A549 (cell line): ENCODE measurements at places on chromosomes 2 and 18.

- no peak for DNase-seq
These were observed 249.3 kb upstream of the MEIS1 start for GRCh38 chr2:66185497-66186054.

DNA sequence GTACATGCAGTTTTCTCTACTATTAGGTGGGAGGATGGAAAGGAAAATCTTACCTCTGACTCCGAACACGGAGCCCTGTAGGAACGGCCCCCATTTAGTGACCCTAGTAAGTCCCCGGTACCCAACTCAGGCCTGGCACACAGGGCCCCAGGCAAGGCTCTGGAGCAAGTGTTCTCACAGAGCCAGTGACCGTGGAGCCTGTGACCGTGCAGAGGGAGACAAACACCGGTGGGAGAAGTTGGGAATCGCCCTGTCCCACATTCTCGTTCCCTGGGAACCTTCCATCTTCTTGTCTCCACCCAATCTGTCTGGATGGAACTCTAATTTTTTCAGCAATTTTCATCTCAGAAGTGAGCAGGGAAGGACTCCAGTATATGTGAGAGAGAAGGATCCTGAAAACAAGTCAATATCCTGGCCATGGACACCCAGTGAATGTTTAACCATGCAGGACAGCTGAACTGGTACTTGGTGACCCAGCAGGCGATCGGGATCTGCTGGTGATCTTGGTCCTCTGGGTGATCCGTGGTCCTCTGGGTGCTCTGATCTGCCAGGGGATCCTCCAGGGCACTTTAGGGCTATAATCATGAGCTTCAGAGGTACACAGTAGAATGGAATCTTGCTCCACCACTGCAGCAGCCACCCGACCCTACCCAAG is 348.6 kb upstream of the ID2 start:
- no peak for DNase-seq

GRCh38 chr2:221064058-221064854 is 507.8 kb downstream of the EPHA4 start:
- DNase-seq, result no peak

DNA sequence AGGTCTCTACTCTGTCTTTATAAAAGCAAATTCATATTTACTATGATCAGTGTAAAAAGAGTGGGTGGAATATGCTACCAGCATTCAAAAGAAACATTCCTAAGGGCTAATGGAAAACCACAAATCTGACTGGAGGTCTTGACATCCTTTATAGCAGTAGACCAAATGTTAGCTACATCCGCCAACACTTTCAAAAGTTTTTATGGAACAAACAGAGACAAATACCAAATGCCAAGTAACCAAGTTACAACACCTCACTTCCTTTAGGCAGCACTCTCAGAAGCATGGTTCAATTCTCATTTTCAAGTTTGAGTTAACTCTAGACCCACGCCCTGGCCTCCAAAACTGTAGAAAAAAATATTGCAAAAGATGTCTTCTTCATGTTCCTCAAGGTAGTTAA is 78.3 kb upstream of the SETBP1 start:
- no peak for DNase-seq

DNA sequence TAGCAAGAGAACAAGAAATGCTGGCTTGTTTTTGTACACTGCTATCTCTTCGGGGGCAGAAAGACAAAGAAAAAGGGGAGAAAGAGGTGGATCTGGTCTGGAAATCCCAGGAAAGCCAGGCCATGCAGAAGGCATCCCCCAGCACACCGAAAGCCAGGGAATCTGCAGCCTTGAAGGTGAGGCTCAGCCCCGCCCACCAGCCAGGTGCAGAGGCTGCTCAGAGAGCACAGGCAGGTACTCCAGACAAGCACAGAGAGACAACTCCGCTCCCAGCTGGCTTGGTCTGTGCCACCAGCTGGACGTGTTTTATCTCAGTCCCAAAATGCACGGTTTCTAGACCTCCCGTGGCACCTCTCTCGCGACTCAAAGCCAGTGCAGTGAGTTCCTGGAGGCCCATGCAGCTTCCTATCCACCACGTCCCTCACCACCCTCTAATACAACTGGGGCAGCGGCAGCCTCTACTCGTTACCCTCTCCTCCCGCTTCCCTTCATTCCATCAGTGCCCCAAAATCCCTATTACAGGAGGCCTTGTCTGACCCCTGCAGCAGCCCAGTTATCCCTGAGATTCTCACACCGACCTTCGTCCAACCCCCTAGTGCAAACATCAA is 62.8 kb downstream of the HDAC4 start:
- no peak for DNase-seq

GRCh38 chr2:224284134-224284946 is 117.6 kb downstream of the FAM124B start:
- peak; percentile 10 for DNase-seq

DNA sequence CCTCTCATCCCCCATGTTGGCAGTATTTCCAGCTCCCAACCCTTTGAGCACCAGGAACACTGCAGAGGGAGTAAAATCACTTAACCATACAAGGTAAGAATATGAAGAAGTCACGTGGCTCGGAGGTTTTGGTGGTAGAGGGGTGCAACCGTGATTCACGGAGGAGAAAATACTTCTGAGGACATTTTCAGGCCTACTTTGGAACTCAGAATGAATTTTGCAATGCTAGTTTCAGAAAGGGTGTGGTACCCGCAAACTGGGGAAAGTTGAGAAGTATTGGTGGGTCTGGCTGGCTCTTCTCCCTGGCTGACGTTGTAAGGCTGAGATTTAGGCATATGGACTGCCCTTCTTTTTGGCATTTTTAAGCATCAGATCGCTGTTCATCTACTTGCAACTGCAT is 442 bp downstream of the SERPINB5 start:
- DNase-seq, result no peak

DNA sequence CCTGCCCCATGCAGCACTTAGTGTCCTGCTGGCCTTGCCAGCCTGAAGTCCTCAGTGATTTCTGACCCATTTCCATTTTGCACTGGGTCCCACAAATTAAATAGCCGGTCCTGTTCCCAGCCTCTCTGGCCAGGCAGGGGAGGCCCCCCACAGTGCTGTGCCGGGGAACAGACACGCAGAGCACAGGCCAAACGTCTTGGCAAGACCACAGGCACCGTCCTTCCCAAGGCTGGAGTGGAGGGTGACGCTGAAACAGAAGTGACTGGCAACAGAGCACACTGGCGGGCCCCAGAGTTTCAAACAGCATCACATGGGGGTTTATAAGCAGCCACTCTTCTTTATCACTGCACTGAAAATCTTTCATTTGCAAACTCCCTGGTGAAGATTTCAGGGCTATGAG is 52.2 kb downstream of the EDAR start:
- no peak for DNase-seq

DNA sequence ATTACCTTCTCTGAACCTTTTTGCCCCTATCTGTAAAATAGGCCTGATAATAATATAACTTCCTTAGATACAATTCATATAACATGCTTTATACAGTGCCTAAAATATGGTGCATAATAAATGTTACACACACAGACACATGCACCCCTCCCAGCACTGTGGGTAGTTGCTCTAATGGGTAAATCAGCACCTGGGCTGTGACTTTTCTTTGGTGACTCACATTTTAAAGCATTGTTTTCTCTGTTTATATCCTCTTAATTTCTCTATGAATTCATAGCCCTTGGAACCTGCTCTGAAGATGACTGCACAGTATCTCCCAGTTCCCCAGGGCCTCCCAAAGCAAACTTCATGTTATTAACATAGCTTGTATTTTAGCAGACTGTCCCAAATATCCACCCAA is 248.2 kb upstream of the TNP1 start:
- DNase-seq, result no peak

- DNase-seq, result no peak
These were observed 223.9 kb downstream of the CDCA7 start for GRCh38 chr2:173578404-173579107.

- no peak for DNase-seq
These were observed 54.3 kb downstream of the PKDCC start for GRCh38 chr2:42102024-42102590.

DNA sequence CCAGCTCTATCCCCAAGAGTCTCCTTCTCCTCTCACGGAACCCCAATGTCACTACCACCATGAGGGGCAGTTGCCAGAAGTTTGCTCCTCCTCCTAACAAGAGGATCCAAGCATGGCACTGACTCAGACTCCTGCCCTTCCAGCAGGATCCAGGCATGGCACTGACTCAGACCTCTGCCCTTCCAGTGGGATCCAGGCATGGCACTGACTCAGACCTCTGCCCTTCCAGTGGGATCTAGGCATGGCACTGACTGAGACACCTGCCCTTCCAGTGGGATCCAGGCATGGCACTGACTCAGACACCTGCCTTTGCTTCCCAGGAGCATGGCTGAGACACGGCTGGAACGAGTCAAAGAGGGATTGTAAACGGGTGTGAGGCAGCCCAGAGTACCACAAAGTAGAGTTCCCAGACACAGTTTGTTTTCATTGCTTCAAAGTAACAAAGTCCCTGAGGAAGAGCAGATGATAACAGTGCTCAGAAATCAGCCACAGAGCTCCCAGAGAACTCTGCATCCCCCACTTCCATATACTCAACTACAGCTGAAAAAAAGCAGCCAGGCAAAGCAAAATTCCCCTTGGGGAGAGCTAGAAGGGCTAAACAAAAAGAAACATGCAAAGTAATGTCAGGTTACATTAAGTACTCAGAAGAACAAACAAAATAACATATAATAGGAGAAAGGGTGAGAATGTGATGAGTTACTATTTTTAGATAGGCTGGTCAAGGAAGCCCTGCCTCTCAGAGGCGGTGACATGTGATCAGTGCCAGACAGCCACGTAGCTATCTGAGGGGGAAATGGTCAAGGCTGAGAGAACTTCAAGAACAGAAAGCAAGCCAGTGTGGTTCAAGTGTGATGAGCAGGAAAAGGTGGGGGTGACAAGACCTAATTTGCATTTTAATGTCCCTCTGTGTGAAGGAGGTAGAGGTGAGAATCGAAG is 3.0 kb downstream of the BUB1 start:
- DNase-seq, result peak; percentile 42

DNA sequence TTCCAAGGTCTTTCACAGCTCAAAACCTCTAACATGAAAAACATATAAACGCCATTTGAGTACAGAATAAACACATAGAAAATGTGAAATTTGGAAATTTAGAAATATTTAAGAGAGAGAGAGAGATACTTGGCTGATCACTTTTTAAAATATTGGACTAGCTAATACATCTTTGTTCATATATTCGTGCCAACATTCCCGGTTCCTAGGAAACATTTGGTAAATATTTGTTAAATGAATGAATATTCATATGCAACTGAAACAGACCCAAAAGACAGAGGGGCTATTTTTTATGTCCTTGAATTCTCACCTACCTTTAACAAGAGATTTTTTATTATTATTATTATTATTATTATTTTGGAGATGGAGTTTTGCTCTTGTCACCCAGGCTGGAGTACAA is 8.3 kb upstream of the COLEC12 start:
- no peak for DNase-seq

GRCh38 chr18:70671889-70672565 is 383.2 kb downstream of the SOCS6 start:
- DNase-seq, result no peak

GRCh38 chr18:74251297-74252038 is 40.3 kb downstream of the CYB5A start:
- DNase-seq, result peak; percentile 77

- no peak for DNase-seq
These were observed 1.1 kb upstream of the SLC35F6 start for GRCh38 chr2:26763019-26763418.

DNA sequence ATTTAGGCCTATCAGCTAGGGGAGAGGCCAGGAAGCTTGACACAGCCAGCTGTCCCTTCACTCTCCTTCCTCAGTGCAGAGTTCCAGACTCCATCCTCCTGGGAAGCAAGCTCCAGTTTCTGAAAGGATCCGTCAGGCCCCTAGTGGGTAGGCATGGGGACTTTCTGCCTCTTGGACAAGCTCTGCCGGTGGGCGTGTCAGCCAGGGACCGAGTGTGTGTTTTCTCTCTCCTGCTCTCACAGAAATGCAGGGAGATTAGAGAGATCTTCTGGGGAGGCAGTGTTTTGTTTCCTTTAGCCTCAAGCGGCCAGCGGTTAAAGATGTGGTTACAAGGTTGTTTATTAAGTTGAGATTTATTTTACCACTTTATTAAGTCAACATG is 29.9 kb upstream of the OTOS start:
- no peak for DNase-seq

- DNase-seq, result no peak
These were observed 99.8 kb upstream of the ZEB2 start for GRCh38 chr2:144619760-144620159.

GRCh38 chr2:143730155-143730952 is 601.1 kb downstream of the ARHGAP15 start:
- peak; percentile 27 for DNase-seq

DNA sequence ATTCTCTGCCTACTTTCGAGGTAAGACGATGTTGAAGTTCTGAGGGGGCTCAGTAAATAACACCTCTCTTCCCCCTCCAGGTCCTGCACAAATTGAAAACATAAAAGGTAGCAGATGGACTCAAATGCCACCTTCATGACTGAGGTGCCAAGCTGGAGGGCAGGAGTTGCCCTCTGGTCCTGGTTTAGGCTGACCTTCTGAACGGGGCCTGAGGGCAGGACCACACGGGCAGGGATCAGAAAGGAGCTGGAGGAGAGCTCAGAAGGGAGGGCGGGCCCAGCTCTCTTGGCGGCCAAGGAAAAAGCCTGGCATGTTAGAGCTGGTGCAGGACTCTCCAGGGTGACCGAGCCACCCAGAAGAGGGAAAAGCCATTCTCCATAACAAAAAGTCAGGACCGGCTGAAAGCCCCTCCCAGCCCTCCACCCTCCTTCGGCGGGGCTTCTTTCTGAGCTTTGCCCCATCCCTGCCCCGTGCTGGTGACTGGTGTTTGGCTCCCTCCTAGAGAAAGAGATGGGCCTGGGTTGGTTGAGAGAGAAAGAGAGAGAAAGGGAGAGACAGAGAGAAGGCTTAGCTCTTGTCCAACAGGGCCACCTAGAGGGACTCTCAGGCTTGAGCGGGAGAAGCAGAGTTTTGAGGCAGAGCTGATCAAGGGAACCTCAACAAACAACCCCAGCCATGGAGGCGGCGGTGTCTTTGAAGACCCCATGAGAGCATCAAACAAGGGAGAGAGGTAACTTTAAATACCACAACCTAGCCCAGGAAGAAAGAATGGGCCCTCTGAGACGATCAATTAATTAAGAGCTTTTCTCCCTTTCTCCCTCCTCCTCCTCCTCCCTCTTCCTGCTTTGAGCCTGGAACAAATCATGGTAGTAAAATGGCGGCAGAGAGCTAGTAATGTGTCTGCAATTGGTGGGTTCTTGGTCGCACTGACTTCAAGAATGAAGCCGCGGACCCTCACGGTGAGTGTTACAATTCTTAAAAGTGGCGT is 50.8 kb downstream of the WIPF1 start:
- peak; percentile 50 for DNase-seq

DNA sequence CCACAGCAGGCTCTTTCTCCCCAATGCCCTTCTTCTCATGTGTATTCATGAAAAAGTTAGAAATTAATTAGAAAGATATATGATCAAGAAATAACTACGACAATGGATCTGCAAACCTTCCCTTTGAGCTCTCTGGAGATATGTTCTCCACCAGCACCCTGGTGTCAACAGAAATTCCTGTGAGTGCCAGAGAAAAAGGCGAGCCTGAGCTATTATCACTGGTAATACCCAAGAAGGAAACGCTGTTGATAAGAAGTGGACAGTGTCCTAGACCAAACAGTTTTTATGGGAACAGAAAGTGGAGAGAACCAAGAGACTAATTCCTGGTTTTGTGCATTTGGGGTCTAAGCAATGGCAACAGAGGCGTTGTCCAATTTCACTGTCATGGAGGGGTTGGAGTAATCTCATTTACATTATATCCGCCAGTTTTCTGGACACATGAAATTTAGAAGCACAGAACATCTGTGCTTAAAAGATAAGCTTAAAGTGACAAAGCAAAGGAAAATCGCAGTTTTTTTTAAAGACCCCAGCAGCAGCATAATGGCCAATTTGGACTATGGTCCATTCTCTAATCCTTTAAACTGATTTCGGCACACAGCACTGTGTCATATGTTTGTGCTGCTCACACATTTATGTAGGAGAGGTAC is 47.2 kb upstream of the CDC42EP3 start:
- no peak for DNase-seq
